ENCODE measurements at places on chromosomes 12 and 14. TPM values are rescaled to one million over a fixed set of nuclear protein-coding genes. Genes with fewer than 3 reads are reported as not detected.

GRCh38 chr12:85779768-85780167, 56.4 kb downstream of the RASSF9 start:
- DNase-seq, result no peak

HOXC9 gene
- not detected for total RNA-seq

FAM181A gene
- total RNA-seq, result not detected

- DNase-seq, result no peak
Observed at GRCh38 chr12:127487031-127487430, 779.9 kb upstream of the TMEM132C start.

- no peak for DNase-seq
Observed at GRCh38 chr12:4802841-4803240, 82.6 kb downstream of the GALNT8 start.

NANOG gene
- total RNA-seq, result not detected

DNA sequence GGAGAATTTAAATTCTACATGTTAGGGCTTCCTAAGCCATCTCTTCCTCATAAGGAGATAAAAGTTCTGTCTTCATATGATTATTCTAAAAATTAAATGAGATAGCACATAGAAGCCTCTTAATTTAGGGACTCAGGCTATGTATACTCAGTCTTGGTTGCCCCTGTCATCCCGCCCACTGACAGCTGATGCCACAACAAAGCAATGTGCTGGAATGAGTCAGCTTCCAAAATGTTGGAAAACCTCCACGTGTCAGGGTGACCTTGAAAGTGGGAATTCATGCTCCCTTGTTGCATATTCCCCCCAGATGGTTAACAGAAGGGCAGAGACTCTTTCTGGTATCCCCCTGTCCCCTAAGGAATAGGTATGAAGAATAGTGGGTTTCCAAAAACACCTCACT, 238.0 kb upstream of the DDHD1 start:
- no peak for DNase-seq
